Esophagus squamous epithelium (tissue), 5 donors: ENCODE measurements at places on chromosomes 11 and 22. TPM values are rescaled to one million over a fixed set of nuclear protein-coding genes. Genes with fewer than 3 reads are reported as not detected.

DNA sequence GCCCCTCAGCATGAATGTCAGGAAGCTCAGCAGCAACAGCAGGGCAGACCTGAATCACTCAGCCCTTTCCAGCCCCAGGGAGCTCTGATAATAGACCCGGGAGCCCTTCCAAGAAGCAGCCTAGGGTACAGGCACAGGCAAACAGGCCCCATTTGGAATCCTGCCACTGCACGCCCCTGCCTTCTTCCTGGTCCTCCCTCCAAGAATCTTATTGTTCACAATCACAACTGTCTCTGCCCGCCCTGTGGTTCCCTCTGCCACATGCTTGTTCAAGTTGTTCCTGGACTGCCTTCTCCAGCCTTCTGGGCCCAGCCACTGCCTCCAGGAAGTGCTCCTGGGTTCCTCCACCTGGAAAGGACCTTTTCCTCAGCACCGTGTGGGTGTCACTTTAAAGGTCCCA, 54.6 kb downstream of the LRRC32 start:
- no peak for DNase-seq

NEFH gene
- total RNA-seq: 0.44 TPM

DNA sequence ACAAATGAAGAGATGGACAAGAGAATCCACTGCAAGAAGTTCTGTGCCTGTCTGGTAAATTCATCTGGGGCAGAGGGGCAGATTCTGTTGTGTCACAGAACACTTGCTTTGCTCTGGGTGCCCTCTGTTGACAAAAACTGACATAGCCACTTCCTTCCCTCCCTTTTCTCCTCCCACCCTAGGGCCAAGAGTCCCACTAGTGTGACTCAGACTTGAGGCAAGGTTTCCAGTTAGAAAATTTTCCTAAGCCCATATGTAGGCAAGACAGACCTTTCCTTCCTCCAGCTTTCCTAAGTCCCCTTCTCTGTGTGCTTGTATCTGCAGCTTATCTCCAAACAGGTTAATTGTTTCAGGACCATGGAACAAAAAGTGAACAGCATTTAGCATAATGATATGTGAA, 106.8 kb downstream of the RBFOX2 start:
- no peak for DNase-seq

DNA sequence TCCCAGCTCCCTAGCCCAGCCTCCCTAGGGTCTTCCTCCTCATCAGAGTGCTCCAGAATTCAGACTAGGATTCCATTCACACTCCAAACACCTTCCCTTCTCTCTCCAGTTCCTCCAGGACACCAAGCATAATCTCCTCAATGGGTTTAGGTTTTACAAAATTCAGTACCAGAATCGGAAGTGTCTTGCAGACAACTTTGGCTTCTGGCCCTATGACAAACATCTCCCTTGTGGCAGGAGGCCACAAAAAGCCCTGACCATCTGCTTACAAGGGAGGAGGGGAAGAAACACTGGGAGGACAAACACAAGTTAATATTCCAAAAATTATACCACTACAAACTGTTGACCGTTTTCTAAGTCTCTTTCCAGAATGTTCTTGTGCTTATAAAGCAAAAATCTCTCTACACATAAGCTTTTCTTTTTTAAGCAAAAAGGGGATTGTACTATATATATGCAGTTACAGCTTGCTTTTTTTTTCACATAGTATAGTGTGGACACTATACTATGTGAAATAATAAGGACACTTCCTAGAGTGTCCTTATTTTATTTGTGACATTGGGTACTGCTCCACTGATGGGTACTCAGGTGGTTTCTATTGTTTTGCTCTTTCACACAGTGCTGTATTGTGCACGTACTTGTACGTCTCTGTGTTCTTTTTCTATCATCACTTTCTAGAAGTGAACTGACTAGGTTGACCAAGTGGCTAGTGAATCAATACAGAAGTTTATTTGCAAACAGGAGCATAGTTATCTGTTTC, 78.7 kb downstream of the BDNF start:
- DNase-seq: no peak

TPBGL gene
- total RNA-seq: 0.09 TPM

- DNase-seq: no peak
These were observed 31.1 kb upstream of the SYT9 start for GRCh38 chr11:7220636-7221035.

KCNA4 gene
- total RNA-seq: not detected

DNA sequence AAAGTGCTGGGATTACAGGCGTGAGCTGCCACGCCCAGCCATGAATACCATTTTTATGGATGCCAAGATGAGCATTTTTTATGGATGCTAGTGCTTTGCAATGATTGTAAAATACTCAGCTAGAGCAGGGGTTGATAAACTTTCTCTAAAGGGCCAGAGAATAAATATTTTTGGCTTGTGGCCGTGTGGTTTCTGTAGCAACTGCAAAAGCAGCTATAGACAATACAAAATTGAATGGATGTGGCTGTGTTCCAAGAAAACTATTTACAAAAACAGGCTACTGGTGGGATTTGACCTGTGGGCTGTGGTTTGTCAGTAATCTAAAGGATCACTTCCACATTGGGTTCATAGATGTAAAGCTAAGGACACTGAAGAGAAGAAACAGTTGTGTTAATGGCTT, 56.0 kb downstream of the COMMD9 start:
- no peak for DNase-seq

DNA sequence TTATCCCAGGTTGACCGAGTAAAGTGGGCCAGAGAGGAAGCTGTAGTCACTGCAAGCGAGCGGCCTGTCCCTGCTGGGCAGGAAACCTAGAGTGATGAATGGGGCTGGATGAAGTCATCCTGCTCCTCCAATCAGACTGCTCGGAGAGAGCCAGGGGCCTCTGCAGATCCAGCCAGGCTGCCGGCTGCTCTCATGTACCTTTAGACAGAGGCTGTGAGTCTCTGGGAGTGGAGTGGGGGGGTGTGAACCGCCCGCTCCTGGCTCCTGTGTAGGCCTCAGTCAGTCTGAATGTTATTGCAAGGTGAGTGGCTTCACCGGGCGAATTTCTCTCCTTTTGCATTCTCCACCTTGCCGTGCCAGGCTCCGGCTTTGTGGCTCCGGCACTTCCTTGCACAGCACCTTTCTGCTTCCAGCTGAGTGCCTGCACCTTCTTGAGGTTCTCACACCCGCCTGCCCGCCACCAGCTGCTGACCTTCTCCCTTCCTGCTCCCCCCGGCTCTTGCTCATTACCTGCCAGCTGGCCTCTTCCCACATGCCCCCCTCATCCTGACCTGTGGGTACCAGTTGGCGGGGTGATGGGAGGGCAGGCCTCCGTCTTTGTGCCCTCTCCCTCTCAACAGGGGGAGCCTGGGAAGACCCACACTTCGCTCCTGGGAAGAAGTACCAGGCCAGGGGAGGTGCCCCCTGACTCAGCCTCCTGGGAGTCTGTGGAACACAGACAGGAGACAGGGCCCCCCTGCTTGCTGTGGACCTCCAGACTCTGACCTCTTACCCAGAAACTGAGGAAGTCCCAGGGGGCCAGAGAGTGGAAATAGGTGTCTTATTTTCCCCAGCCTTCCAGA, 79.9 kb downstream of the GRAMD1B start:
- DNase-seq: no peak

SLC22A6 gene
- total RNA-seq: not detected

GRCh38 chr11:78000193-78000592, 5.7 kb upstream of the INTS4 start:
- DNase-seq: no peak

NCAM1 gene
- total RNA-seq: 2.3 TPM

GRCh38 chr11:64999478-64999877, 2.7 kb upstream of the BATF2 start:
- no peak for DNase-seq

C11orf24 gene
- total RNA-seq: 13.5 TPM
